ENCODE measurements at places on chromosomes 3 and 15.

GRCh38 chr3:54755756-54756155 is 172.1 kb downstream of the LRTM1 start:
- no peak for DNase-seq

DNA sequence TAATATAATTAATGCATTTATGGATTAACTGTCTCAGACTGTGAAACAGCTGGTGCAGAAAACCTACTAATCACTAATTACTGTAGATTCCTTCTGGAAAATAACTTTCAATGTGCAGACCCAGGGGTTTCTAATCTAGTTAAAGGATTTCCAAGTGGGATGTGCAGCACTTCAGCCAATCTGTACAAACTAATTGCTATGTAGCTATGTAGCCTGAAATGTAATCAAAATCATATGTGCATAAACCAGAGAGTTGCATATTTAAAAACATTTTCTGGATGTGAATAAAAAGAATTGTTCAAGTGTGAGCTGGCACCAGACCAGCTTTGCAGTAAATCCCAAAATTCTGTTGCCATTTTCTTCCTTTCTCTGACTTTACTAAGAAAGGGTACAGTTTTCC is 127.5 kb upstream of the CD96 start:
- no peak for DNase-seq

- DNase-seq, result no peak
Observed at GRCh38 chr15:69606144-69606543, 153.5 kb downstream of the RPLP1 start.

DNA sequence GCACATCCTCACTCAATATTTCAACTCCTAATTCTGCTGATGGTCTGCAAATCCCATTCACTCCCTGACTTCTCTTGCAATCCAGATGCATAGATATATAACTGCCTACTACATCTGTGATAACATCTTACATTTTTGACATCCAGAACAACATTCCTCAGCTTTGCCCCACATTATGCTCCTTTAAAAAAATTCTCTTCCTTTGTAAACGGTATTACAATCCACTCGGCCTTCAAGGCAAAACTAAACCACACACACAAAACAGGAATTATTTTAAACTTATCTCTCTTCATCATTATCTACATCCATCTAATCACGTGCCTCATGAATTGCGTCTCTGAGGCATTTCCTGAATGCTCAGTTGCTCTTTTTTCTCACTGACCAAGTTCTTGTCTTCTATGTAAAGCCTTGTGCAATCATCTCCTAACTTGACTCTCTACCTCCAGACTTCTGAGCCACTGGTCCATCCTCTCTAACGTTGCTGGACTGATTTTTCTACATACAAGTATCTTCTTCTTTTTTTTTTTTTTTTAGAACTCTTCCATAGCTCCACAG is 117.0 kb downstream of the SATB1 start:
- DNase-seq, result no peak

GRCh38 chr15:55652359-55652758 is 64.2 kb upstream of the PYGO1 start:
- no peak for DNase-seq

DNA sequence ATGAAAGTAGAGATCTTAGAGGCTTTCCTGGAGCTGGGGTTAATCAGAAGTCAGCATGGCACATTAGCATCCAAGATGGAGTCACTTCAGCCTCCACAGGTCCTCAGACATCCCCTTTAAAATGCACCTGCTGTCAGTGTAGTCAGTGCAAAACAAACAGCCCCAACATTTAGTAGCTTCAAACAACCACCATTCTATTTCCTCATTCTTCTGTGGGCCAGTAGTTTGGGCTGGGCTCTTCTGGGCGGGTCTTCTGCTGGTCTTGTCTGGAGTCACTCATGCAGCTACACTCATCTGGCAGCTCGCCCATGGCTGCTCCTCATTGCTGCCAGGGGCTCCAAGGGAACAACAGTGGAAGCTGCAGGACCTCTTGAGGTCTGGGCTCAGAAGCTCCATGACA is 99.9 kb downstream of the TLE3 start:
- DNase-seq, result no peak

DNA sequence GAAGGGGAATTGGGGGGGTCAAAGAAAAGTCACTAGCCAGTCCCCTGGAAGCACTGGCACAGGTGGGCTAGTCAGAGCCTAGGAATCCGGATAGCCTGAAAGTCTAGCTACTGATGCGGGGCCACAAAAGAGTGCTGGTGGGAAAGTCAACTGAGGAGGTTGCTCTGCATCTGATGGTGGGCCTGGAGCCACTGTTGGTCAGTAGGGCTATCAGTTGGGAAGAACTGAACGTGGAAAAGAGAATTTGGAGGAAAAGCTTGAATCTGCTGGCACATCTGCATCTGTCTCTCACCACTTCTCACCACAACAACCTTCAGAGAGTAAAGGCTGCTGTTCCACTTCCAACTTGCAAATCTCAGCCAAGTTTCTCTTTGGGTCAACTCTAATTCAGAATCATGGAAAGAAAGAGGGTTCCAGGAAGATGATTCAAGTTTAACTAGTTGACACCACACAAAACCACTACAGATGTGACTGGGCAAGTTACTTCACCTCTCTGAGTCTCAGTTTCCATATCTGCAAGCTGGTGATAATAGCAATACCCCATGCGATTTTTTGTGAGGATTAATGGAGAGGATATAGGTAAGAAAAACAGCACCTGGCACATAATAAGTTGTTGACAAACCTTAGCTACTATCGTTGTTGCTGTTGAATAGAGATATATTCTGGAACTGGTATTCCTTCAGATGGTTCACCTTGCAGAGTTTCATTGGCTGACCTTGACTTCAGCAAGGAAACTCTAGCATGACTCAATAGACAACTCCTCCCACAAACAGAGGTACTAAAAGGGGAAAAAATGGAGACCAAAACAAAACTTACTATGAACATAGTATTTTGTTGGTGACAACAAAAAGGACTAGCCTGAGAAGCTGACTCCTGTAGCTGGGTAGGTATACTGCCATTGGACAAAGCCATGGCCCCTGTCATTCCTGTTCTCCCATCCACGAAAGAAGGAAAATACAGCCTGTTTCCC is 280.2 kb upstream of the STT3B start:
- no peak for DNase-seq

DNA sequence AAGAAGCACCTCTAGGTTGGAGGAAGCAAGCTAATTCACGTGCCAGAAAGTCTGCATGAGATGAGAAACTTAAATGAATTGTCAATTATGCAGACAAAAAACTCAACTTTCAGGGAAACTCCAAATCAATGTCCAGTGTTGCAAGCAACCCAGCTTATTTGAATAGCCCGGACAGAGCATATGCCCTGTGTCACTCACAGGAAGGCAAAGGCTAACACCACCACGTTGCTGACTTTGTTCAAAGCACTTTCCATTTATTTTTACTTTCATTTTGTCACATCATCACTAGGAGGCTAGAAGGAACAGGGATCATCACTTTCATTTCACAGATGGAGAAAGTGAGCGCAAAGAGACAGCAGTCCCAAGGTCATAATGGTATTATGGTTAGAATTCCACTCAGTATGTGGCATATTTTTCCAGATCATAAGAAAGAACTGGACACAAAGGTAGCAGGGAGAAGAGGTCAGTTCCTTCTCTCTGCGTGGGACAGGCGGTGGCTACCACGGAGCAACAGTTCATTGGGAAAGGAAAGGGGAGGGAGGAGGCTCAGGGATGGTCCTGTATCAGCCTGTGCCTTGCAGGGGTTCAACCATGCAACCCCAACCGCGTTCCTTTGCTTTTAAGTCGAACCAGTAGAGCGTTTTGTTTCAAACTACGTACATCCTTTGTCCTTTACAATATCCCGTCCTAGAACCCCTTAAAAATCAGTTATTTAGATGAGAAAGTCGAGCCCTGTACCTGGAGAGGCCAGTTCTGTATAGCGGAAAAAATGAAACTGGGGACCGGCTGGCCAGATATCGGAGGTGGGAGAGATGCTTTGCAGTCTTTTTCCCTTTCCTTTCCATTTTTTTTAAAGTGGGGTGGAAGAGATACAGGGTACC is 1.1 kb downstream of the HEG1 start:
- no peak for DNase-seq

- DNase-seq, result no peak
Observed at GRCh38 chr15:34793901-34794300, 1.4 kb downstream of the ACTC1 start.

DNA sequence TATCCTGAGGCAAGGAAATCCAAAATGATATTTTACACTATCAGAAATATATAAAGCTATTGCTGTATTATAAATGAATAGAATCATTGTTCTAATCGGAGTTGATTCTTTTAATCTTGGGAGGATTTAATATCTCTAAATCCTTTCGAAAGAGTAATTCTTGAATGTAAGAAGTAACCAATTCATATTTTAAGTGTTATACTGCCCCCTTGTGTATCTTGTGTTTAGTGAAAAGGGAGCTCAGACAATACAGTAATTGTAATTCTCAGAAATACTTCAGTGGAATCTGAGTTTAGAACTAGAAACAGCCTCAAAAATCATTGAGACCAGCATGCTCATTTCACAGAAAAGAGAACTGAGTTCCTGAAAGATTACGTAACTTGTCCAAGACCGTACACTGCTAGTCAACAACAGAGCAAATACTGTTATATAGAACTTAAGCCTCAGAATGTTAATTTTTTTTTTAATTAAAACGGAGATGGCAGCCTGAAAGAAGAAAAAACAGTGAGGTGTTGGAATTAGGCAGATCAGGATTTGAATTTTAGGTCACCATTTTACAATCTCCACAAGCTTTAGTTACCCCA is 42.9 kb downstream of the PLCH1 start:
- no peak for DNase-seq

DNA sequence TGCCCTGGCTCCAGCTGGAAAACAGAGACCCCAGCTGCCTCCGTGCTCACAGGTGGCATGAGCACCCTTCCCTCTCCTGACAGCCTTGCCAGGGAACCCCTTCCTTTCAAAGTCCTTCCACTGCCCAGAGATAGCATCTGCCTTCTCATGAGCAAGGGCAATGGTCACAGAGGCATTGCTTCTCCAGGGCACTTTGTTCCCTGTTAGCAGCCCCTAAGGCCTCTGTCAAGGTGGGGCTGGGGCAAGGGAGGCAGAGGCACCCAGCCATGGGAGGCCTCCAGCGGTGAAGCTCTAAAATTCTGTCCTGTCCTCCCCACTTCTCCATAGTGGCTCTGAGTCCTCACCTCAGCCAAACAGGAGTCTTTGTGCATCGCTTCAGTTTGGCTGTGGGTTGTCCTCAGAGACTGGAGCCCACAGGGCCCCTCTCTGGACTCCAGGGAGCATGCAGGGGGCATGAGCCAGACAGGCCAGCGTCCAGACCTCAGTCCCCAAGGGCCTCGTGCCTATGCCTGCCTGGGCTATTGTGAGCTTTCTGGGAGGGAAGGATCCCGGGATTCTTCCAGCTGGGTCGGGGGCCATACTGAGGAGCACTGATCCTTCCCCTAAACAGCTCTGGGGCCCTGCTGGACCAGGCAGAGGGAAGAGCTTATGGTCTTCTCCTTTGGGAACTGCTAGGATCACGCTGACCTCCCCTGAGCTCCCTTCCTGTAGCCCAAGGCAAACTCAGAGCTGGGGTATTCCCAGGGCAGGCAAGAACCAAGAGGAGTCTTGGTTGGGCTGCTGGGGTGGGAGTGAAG is 106.6 kb downstream of the DNAJB8 start:
- DNase-seq, result no peak

- DNase-seq, result no peak
Observed at GRCh38 chr15:98792117-98792516, 143.8 kb downstream of the IGF1R start.

GRCh38 chr3:108970561-108970960 is 16.9 kb upstream of the GUCA1C start:
- no peak for DNase-seq

DNA sequence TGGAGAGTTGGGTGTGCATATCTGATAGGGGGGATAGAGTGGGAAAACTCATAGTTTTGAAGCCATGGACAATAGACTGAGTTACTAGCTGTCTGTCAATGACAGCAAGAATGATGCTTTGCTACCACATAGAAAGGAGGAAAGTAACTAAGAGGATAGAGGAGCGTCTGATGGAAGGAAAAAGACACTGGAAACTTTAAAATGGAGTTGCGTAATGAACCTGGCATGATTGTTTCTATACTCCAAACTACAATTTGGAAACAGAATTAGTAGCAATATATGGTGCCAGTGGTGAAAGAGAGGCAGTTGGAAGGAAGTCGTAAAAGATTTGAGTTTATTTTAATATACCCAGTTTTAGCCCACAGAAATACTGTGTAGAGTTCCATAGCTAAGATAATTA is 163.6 kb downstream of the TUSC7 start:
- DNase-seq, result no peak

DNA sequence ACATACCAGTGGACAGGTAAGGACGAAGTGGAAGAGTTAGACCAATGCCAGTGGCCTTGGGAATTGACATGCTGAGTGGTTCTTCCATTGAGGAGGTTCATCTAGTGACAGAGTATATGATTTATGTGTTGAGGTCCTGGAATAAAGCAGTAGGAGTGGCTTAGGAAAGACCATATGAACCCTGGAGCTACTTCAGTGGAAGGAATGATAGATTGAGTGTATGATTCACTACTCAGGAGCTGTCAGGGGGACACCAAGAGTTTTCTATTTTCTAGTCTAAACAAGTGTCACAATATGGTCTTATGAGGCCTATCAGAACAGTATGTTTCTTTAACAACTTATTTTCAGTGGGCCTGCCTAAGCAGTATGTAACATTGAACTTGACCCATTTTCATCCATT is 63.9 kb downstream of the NME9 start:
- DNase-seq, result no peak

- no peak for DNase-seq
Observed at GRCh38 chr3:107283948-107284347, 93.3 kb upstream of the CCDC54 start.

- DNase-seq, result no peak
Observed at GRCh38 chr3:66467996-66468735, 32.7 kb downstream of the LRIG1 start.

DNA sequence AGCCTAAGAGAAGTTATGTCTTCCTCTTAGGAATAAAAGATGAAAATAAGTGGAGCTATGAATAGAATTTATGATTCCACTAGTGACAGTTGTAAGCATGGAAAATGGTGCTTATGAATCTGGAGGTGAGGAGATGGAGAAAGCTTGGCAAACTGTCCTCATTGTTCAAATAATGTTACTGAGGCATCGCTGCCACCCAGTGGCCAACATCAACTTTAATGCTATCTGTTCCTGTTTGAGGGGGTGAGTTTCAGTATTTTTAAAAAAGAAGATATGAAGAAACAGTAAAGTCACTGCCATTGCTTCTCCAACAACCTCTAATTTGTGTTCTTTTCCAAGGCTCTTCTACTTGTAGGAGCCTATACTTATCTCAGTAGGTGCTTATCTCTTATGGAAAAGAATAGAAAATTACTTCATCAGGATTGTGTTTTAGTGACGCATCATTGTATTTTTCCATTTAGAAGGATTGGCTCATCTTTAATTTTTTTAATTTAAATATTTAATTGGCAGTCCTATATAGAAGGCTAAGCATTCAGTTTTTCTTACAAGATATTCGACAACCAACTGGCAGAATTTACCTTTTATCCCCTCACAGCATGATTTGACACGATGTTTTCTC is 260.4 kb upstream of the P2RY1 start:
- DNase-seq, result no peak

- DNase-seq, result no peak
Observed at GRCh38 chr3:39205131-39205530, 12.7 kb upstream of the XIRP1 start.

GRCh38 chr3:153291059-153291685 is 129.1 kb downstream of the RAP2B start:
- no peak for DNase-seq

Data from stimulated activated CD4-positive, alpha-beta T cell treated with anti-CD3 and anti-CD28 coated beads, Interleukin-4, amount 100 ng/mL, for 4 hours (primary cell).